Karpas-422 (cell line): ENCODE measurements at places on chromosomes 13 and 19. TPM values are rescaled to one million over a fixed set of nuclear protein-coding genes. Genes with fewer than 3 reads are reported as not detected.
A peak's percentile ranks its signal among the peaks of the same experiment; 100 is the strongest.

GRCh38 chr13:73338389-73338788 is 279.6 kb downstream of the KLF5 start:
- H3K4me1 ChIP-seq = no peaks in the 10 kb centered on the region
- no peaks in the 10 kb centered on the region for H3K27me3 ChIP-seq
- no peak overlapping the region for H3K4me3 ChIP-seq
- no peak for DNase-seq

GRCh38 chr19:54017261-54017660 is 25.8 kb downstream of the CACNG6 start:
- DNase-seq = no peak
- H3K27me3 ChIP-seq = no peaks in the 10 kb centered on the region
- H3K4me1 ChIP-seq = no peaks in the 10 kb centered on the region

- DNase-seq = no peak
- no peak overlapping the region for H3K4me3 ChIP-seq
- H3K4me1 ChIP-seq = no peaks in the 10 kb centered on the region
- H3K36me3 ChIP-seq = peaks cover 31% of the 10 kb centered on the region
These were observed 33.4 kb downstream of the TFDP1 start for GRCh38 chr13:113617961-113618360.

- DNase-seq = no peak
- H3K27me3 ChIP-seq = no peaks in the 10 kb centered on the region
- no peak overlapping the region for H3K4me3 ChIP-seq
These were observed 15.8 kb downstream of the NFIX start for GRCh38 chr19:13010992-13011652.

- H3K36me3 ChIP-seq = no peaks in the 10 kb centered on the region
- peak overlapping the region; percentile 17; the same call in 1 of the 2 replicates for H3K4me3 ChIP-seq
- DNase-seq = no peak
These were observed 50.9 kb downstream of the CCDC70 start for GRCh38 chr13:51912511-51913225.

- no peak overlapping the region for H3K27ac ChIP-seq
- H3K4me1 ChIP-seq = peaks cover 27% of the 10 kb centered on the region
- H3K27me3 ChIP-seq = peaks cover 4% of the 10 kb centered on the region; the same call in 1 of the 2 replicates
- no peaks in the 10 kb centered on the region for H3K36me3 ChIP-seq
These were observed 256.4 kb downstream of the DLEU7 start for GRCh38 chr13:50587115-50587514.

- H3K27ac ChIP-seq = no peak overlapping the region
- peaks cover 8% of the 10 kb centered on the region for H3K4me1 ChIP-seq
- H3K36me3 ChIP-seq = no peaks in the 10 kb centered on the region
- no peaks in the 10 kb centered on the region for H3K27me3 ChIP-seq
These were observed 13.8 kb upstream of the PTPRS start for GRCh38 chr19:5354403-5354802.

DNA sequence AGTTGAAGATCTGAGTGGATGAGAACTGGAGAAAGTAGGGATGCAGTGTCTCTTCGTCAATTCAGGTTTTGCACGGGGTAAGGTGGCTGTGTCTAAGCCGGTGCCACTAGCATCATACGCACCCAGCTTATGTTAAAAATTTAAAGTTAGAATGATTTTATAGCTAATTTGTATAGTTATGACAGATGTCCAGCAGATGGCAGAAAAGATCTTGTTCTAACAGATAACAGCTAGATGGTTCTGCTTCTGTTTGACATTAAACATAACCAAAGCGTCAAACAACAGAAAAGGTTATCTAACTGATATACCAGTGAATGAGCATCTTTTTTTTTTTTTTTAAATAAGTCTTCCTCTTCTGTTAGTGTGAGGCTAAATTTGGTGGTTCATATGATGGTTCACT is 18.8 kb upstream of the EDDM13 start:
- no peaks in the 10 kb centered on the region for H3K36me3 ChIP-seq
- no peaks in the 10 kb centered on the region for H3K27me3 ChIP-seq
- peak; percentile 91 for DNase-seq
- no peaks in the 10 kb centered on the region for H3K4me1 ChIP-seq

DNA sequence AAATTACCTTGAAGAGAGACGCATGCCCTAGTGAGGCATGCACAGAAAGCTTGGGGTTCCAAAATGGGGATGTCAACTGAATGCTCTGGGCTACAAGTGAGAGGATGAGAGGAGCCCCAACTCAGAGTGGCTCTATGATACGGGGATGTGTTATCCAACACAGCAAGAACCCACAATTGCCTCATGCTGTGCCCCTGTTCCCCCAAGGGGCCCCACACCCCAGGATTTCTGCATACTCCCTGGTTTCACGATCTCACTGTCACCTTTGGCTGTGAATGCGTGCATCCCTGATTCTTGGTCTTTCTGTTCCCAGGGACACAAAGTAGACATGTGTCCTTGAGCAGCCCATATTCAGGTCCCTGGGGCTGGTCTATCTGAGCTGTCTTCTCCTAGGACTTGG is 29.3 kb downstream of the WDR88 start:
- DNase-seq = no peak
- H3K27ac ChIP-seq = no peak overlapping the region
- no peaks in the 10 kb centered on the region for H3K27me3 ChIP-seq
- H3K4me1 ChIP-seq = no peaks in the 10 kb centered on the region
- H3K4me3 ChIP-seq = no peak overlapping the region

- H3K4me1 ChIP-seq = no peaks in the 10 kb centered on the region
- no peaks in the 10 kb centered on the region for H3K27me3 ChIP-seq
- no peak overlapping the region for H3K27ac ChIP-seq
- no peak for DNase-seq
- no peak overlapping the region for H3K4me3 ChIP-seq
These were observed 313.4 kb downstream of the COG6 start for GRCh38 chr13:39968646-39969475.

GRCh38 chr13:44817131-44817671 is 172.1 kb downstream of the NUFIP1 start:
- no peaks in the 10 kb centered on the region for H3K27me3 ChIP-seq
- H3K27ac ChIP-seq = no peak overlapping the region
- H3K4me3 ChIP-seq = no peak overlapping the region
- H3K36me3 ChIP-seq = no peaks in the 10 kb centered on the region
- DNase-seq = peak; percentile 36

- DNase-seq = no peak
- no peaks in the 10 kb centered on the region for H3K36me3 ChIP-seq
- H3K4me3 ChIP-seq = no peak overlapping the region
- H3K4me1 ChIP-seq = no peaks in the 10 kb centered on the region
- no peak overlapping the region for H3K27ac ChIP-seq
These were observed 8.2 kb downstream of the KLHL26 start for GRCh38 chr19:18645035-18645511.

- H3K27me3 ChIP-seq = 0 out of 2 replicates have a peak, but pooled peaks cover 3% of the 10 kb centered on the region
- no peak overlapping the region for H3K27ac ChIP-seq
- no peak for DNase-seq
These were observed 135.4 kb downstream of the LACC1 start for GRCh38 chr13:44015118-44015517.

DNA sequence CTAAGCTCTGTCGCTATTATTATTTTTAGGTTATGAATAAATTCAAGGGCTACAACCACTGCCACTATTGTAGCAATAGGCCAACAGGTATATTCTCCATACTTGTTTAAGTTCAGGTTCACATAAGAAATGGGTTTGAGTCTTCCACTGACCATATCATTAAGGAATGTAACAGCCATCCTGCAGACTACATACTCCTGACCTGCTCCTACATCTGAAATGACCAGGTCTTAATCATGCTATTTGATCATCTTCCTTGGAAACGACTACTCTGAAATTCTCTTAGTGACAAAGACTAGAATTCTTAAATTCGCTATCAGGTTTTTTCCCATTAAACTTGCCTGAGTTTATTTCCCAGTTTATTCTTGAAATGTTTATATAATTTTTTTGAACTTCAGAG is 66.8 kb downstream of the IPO5 start:
- peaks cover 60% of the 10 kb centered on the region; the same call in 1 of the 2 replicates for H3K36me3 ChIP-seq
- no peak for DNase-seq
- no peaks in the 10 kb centered on the region for H3K4me1 ChIP-seq
- no peak overlapping the region for H3K27ac ChIP-seq

DNA sequence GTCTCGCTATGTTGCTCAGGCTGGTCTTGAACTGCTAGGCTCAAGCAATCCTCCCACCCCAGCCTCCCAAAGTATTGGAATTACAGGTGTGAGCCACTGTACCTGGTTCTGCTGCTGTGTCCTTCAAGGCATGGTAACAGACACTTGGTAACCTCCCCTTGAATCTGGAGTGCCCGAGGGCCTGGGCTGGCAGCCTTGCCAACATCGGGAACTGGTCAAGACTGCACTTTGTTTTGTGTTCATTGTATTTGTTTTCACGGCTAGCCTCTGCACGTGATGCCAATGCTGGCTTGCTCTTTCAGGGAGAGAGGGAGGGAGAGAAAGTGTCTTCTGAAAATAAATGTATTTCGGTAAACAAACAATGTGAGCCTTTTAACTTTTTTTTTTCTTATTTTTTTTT is 12.0 kb downstream of the CERS4 start:
- no peaks in the 10 kb centered on the region for H3K27me3 ChIP-seq
- no peak overlapping the region for H3K27ac ChIP-seq
- no peaks in the 10 kb centered on the region for H3K36me3 ChIP-seq
- H3K4me3 ChIP-seq = no peak overlapping the region

DNA sequence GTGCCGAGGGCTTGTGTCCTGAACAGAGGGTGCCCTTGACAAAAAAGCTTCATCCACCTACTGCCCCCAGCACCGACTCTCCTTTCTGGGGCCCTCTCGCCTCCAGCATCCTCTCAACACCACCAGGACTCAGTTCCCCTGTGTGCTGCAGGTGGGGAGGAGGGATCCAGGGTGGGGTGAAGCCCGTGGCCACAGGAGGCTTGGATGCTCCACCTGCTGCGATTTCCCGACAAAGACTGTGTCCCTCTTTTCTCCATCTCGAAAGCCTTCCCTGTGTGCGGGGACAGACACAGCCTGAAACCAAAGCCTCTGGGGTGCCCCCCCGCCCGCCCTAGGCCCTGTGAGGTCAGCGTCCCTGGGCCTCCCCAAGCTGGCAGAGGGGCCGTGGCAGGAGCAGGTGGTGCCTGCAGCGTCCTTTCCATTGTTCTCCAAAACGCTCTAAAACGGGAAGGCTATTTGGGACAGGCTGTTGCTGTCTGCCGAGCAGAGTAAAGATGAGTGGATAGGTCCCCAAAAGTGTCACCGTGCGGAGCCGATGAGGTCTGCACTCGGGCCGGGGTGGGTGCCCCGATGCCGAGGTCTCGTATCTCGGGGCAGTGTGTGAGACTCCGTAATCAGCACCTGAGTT is 185.7 kb downstream of the PTPRS start:
- H3K27ac ChIP-seq = no peak overlapping the region
- H3K4me1 ChIP-seq = peaks cover 23% of the 10 kb centered on the region
- no peak for DNase-seq
- H3K27me3 ChIP-seq = no peaks in the 10 kb centered on the region
- H3K36me3 ChIP-seq = no peaks in the 10 kb centered on the region

DNA sequence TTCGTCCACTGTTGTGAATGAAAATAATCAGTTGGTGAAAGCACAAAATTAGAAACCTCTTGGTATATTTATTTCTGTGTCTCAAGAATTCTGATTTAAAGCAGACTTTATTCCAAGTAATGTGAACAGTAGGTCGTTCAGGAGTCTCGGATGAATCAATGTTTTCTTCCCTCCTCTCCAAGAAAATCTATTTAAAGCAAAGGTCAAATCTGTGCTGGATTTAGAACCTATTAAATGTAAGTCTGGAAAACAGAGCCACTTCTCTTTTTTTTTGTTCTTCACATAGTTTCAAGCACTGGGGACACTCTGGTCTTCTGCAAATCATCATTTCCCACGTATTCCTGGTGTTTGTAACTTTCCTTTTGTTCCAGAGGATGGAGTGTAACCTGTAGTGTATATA is 312.7 kb downstream of the ATP8A2 start:
- H3K27me3 ChIP-seq = no peaks in the 10 kb centered on the region
- no peak overlapping the region for H3K4me3 ChIP-seq
- H3K36me3 ChIP-seq = no peaks in the 10 kb centered on the region
- no peaks in the 10 kb centered on the region for H3K4me1 ChIP-seq
- no peak for DNase-seq

DNA sequence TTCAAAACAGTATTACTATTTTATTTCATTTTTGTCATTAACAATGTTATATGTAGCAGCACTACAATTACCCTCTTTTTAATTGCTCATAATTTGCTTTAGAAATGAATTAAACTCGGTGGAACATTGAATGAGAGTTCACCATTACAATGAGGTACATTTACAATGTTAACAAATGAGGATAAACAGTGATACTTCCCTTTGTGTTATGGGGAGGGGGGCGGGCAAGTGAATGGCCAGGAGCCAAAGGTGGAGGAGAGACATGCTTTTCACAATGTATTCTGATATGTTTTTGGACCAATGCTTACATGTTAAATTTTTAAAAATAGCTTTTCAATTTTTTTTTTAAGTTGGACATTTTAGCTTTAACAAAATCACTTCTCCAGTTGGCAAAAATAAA is 34.2 kb downstream of the NALCN start:
- H3K36me3 ChIP-seq = no peaks in the 10 kb centered on the region
- H3K4me1 ChIP-seq = no peaks in the 10 kb centered on the region
- no peak overlapping the region for H3K4me3 ChIP-seq
- no peak overlapping the region for H3K27ac ChIP-seq
- no peak for DNase-seq
- no peaks in the 10 kb centered on the region for H3K27me3 ChIP-seq

- DNase-seq = no peak
- H3K27ac ChIP-seq = no peak overlapping the region
- H3K27me3 ChIP-seq = no peaks in the 10 kb centered on the region
- no peaks in the 10 kb centered on the region for H3K4me1 ChIP-seq
- H3K4me3 ChIP-seq = no peak overlapping the region
- H3K36me3 ChIP-seq = no peaks in the 10 kb centered on the region
These were observed 31.3 kb downstream of the TINCR start for GRCh38 chr19:5536337-5536894.

GRCh38 chr13:71593566-71593965 is 273.4 kb downstream of the DACH1 start:
- H3K27ac ChIP-seq = no peak overlapping the region
- no peak overlapping the region for H3K4me3 ChIP-seq
- DNase-seq = no peak
- H3K4me1 ChIP-seq = no peaks in the 10 kb centered on the region
- no peaks in the 10 kb centered on the region for H3K36me3 ChIP-seq
- no peaks in the 10 kb centered on the region for H3K27me3 ChIP-seq

The TBC1D4 gene
- 3.1 and 4.0 TPM in 2 replicates for total RNA-seq

The AMER2 gene
- not detected in 2 replicates for total RNA-seq

The GJB6 gene
- not detected in 2 replicates for total RNA-seq

The BRME1 gene
- total RNA-seq = 0.47 TPM in 1 of 2 replicates, not detected in the other

The PLK5 gene
- not detected in 2 replicates for total RNA-seq

The UCHL3 gene
- total RNA-seq = 53.9 and 84.8 TPM in 2 replicates

The IL4I1 gene
- not detected in 2 replicates for total RNA-seq

The OR10H1 gene
- not detected in 2 replicates for total RNA-seq

The KCNK6 gene
- total RNA-seq = not detected in 2 replicates

The ZNF526 gene
- total RNA-seq = 3.4 and 9.1 TPM in 2 replicates

The CNFN gene
- total RNA-seq = not detected in 2 replicates

The ZNF569 gene
- 13.2 and 16.1 TPM in 2 replicates for total RNA-seq

The HNRNPA1L2 gene
- 2.2 and 7.3 TPM in 2 replicates for total RNA-seq

The ZNF418 gene
- 0.14 and 0.22 TPM in 2 replicates for total RNA-seq
